ENCODE measurements at places on chromosomes 13 and 19.

DNA sequence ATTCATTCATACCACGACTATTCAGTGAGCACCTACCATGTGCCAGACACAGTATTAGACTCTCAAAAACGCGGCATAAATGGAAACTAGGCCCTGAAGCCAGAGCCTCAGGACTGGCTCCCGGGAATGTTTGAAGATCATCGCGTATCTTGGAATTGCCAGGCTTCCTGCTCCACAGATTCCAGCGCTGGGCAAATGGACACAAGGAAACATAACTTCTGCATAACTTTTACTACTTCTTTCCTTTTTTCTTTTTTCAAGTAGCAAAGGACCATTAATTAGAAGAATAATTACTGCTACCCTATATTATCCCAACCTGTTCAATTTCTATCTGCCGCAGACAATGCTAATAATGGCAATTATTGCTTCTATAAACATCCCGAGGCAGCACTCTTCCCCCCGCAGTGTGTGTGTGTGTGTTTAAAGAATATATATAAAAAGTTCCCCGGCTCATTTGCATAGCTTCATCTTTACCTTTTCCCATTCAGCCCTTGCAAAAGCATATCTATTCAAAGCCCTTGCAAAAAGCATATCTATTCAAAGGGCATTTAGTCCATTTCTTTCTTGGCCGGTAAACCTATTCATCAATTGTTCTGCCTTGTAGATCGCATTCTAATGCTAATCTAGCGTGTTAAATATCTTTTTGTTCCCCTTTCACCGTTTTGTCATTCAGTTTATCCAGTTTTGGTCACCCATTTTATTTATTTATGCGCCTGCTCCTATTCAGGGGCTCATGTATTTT, 6.1 kb downstream of the SOX21 start:
- no peak for DNase-seq

- DNase-seq, result no peak
These were observed 26.5 kb downstream of the ENOX1 start for GRCh38 chr13:43760257-43760656.

DNA sequence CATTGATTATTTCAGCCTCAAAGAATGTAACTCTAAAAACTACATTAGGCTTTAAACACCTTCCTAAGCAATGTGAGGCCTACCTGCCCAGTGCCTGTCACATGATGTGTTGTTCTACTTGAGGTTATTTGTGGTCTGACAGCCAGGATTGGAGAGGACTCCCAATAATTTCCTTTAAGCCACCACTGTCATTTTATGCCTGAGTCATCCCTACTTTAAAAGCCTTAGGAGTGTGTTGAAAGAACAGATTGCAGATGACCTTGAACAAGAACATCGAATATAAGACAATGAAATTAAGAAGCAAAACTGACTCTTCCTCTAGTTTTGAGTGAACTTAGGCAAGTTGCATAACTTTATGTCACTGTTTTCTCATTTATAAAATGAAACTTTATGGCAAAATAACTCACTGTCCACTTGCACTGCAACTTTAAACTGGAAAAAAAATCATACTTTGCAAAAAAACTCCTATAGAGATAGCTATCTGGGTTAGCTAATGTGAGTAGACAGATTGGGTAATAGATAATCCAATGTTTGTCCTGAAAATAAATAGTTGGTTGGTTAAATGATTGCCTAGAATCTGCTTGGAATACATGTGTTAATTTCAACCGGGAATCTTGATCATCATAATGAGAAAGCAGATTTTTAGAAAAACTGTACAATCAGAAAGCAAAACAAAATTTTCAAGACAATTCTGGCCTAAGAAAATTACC, 361.2 kb downstream of the SUCLA2 start:
- no peak for DNase-seq

DNA sequence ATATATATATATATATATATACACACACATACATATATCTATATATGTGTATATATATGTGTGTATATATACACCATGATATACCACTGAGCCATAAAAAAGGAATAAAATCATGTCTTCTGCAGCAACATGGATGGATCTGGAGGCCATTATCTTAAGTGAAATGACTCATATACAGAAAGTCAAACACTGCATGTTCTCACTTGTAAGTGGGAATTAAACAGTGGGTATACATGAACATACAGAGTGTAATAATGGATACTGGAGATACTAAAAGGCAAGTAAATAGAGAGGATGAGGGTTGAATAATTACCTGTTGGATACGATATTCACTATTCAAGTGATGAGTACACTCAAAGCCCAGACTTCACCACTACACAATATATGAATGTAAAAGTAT, 332.6 kb downstream of the SLITRK1 start:
- DNase-seq, result no peak
